Breast epithelium (tissue), 4 donors: ENCODE measurements at places on chromosomes 5 and 9.

DNA sequence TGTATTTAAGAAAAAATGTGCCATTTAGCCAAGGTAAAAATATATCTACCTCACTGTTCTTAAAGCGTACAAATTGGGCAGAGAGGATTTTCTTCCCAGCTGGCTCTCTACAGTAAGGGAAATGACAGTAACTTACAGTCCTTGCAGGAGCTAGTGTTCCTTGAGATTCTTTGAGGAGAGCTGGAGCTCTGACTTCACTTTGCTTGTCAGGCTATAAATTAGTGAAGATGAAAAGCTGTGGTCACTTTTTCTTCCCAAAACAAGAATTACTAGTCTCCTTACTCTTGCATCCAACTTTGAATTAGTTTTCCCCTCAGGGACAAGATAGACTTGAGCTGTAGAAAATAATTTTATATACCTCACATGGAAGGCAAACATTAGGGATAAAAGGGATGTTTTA, 129.9 kb downstream of the ZSWIM6 start:
- DNase-seq: no peak

DNA sequence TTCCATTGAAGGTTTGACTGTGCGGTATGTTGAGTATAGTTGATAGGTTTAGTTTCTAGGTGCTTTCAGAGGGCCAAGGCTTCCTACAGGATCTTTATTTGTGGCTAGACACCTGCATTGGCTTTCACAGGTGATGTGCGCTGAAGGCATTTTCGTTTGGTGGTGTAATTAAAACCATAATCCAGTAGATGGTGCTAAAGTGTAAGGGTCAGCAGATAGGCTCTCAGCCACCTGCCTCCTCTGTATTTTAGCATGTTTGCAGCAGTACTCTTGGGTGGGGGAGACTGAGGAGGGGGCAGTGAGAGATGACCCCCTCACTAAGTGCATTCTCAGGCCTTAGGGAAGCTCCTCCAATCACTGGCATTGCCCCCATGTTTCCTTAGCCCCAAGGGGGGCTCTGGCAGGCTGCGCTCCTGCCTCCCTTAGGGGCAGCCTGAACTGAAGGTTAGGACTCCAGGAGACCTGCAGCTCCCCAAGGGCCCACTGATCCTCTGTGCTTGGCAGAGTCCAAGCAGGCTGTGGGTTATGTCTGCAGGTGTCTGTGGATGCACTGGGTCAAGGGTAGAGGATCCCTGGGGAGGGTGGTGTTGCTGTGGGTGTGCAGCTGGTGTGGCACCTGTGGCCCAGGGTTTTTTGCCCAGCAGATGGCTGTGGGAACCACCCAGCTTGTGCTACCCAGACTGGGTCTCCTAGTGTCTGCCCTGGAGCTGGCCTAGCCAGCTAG, 23.4 kb downstream of the CDK20 start:
- DNase-seq: no peak

DNA sequence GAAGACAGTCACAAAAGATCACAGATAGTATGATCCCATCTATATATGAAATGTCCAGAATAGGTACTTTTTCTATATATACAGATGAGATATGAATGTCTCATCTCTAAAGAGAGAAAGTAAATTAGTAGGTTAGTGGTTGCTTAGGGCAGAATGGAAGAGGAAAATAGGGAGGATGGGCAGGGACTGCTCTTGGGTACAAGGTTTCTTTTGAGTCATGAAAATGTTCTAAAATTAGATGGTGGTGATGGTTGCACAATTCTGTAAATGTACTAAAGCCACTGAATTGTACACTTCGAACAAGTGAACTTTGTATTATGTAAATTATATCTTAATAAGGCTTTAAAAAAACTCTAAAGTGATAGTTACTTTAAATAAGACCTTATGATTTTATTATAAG, 59.6 kb upstream of the GRAMD2B start:
- no peak for DNase-seq

- no peak for DNase-seq
Observed at GRCh38 chr9:121023064-121023463, 27.0 kb downstream of the C5 start.

DNA sequence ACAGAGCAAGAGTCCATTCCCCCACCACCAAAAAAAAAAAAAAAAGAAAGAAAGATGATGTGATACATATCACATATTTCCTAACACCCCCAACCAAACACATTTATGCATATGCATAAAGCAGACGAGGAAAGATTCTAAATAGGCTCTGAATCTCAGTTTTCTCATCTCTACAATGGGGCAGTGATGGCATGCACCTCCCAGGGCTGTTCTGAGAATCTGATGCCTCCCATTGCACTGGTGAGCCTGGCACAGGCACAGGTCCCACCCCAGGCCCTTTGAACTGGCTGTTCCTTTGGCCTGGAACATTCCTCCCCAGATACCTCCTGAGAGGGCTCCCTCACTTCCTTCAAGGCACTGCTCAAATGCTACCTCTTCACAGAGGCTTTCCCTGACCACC, 116.5 kb downstream of the C9orf50 start:
- DNase-seq: no peak

GRCh38 chr9:13139641-13140171, 139.8 kb downstream of the MPDZ start:
- no peak for DNase-seq

- no peak for DNase-seq
Observed at GRCh38 chr5:69019668-69020375, 74.0 kb upstream of the SLC30A5 start.

DNA sequence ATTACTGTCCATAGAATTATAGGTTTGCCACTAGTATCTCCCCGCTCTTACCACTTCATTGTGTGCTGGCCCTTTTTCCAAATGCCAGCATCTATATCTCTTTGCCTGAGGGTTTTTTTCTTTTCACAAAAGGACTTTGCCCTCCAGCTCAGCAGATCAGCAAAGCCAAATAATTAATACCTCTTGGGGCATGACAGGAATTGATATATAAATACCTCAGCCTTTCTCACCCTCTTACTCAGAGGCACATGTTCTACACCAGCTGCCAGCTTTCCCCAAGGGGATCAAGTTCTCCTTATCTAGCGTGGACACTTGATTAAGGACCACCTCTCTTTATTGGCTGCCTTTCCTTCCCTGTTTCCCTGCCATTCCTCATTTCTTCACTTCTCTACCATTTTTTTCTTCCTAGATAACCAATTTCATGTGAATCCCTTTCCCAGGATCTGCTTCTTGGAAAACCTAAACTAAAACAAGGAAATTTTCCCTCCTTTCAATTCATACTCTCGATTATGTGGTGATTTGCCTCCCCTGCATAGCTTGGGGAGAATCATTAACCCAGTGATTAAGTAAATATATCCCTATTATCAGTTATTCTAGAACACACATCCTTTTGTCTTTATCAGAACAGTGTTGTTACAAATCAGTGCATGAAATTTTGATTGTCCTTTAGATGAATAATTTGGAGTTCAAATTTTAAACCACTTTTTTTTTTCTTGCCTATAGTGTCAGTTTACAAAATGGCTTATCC, 6.9 kb upstream of the NUDT12 start:
- DNase-seq: no peak

DNA sequence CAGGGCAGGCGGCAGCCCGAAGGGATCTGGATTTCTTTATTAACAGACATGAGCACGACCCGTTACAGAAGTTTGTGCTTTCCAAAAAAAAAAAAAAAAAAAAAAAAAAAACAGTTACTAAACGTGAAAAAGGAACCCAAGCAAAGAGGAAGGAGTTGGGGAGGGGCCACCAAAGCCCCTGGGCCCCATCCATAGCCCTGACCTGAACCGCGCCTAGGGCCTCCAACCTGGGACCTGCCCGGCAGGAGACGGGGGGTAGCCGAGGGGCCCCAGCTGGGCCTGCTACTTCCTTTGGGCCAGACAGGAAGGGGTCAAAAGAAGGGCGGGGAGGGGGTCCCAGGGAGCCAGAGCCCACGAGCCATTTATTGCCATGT, 10.0 kb downstream of the PRR7 start:
- no peak for DNase-seq

- no peak for DNase-seq
Observed at GRCh38 chr9:120416781-120417427, 163.1 kb downstream of the CDK5RAP2 start.

GRCh38 chr5:57850109-57850508, 367.5 kb upstream of the ACTBL2 start:
- no peak for DNase-seq

DNA sequence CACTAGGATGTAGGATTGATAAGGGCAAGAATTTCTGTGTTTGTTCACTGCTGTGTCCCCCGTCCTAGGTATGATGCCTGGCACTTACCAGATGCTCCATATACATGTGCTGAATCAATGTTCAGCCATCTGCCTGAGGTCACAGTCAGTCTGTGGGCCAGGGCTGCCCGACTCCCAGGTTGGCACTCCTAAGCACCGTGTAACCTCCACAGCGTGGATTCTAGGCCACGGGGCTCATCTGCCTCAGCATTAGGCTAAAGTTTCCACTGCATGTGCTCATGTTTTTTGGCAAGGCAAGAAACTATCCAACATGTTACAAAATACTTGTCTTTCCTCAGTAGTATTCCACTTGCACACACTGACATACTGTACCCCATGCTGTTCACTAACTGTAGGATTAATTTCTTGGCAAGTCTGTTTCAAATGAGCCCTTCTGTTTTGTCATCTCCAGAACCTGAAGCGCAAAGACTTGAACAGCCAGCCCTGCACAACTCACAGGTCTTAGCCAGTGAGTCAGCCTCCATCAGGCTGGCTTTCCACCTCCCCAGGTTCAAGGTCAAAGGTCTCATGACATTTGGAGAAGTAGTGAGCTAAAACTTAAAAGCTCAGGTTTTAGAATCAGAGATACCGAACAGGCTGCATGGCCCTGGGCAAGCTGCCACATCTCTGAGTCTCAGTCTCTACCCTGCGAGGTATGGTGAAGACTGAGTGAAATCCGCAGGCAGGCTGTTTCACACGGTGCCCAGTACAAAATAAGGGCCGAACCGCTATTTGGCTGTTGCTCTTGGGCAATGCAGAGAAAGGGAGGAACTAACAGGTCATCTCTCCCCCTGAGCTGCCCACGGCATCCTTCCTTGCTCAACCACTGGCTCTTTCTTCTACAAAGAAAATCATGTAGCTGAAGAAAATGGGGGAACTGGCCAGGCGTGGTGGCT, 7.2 kb downstream of the TOR1A start:
- DNase-seq: no peak

DNA sequence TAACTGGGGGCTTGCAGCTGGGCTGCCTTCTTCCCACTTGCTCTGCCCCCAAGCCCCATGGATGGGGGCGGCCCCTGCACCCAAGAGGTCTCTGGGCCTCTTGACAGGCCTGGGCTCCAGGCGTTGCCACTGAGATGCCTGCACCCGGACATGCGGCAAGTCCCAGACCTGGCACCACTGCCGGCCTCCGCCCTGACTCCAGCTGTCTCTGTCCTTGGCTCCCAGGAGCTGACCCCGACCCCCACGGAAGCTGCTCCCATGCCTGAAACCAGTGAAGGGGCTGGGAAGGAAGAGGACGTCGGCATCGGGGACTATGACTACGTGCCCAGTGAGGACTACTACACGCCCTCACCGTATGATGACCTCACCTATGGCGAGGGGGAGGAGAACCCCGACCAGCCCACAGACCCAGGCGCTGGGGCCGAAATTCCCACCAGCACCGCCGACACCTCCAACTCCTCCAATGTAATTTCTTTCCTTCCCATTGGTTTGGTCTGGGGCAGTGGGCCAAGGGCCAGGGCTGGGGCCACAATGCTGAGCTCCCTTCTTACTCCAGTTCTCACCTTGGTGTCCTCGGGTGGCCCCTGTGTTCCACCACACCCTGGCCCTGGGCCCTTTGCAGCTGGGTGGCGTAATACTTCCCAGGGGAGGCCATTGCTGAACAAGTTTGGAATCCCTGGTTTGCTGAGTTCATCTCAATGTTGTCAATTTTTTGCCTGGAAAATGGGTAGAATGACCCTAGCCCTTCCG, 88.6 kb downstream of the COL5A1 start:
- DNase-seq: no peak

DNA sequence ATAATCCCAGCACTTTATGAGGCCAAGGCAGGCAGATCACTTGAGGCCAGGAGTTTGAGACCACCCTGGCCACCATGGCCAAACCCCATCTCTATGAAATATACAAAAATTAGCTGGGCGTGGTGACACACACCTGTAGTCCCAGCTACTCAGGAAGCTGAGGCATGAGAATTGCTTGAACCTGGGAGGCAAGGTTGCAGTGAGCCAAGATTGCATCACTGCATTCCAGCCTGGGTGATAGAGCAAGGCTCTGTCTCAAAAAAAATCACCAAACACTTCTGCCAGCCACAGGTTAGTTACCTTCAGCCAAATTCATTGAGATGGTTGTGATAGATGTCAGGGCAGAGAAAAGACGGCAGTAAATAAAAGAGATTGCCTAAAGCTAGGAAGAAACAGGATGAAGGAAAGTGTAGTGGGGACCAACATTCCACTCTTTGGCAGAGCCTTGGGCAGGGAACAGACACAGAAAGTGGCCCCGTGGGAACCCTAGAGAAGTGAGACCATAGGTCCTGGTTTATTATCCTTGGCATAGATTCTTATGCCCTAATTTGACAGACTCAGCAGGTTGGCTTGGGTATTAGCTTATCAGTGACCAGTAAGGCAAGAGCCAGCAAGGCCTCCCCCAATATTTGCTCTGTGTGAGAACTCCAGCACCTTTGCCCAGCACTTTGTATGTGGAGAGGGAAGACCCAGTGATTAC, 5.5 kb upstream of the CEP120 start:
- no peak for DNase-seq

DNA sequence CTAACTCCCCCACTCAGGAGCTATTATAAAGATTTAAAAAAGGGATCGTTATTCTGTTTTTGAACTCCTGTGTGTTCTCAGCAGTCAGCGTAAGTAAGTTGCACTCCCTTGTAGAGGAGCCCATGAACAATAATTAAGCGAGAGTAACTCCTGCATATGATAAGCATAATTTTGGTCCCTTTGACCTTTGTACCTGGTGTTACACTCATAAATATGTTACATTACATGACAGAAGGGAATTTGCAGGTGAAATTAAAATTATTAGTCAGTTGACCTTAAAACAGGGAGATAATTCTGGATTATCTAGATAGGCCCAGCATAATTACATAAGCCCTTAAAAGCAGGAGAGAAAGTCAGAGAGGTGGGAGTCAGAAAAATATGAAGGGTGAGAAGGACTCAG, 197.3 kb downstream of the KCTD16 start:
- DNase-seq: no peak

GRCh38 chr9:124758061-124758460, 13.1 kb downstream of the NR6A1 start:
- DNase-seq: no peak

DNA sequence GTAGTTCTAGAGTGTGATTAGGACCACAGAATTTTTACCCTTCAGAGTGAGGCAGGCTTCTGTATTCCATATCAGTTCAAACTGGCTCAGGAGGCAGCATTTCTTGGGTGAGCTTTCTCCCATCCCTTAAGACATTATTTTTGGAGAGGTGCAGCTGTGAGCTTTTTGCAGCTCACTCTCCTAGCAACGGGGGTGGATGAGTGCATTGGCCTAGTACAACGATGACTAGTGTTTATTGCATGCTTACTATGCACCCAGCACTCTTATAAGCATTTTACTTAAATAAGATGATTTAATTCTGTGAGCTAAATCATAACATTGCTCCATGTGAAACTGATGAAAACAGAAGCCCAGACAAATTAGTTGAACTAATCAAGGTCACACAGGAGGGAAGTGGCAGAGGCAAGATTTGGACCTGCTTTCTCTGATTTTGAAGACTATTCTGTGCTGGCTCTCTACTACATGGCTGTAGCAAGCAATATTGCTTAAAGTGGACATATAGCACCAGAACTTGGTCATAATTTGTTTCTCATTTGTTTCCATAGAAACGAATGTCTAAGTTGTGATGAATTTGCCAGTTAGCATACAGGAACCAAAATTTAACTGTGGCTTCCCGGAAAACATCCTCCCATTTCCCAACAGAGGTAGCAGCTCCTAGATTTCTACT, 372.1 kb upstream of the RIOK2 start:
- DNase-seq: no peak

- DNase-seq: no peak
Observed at GRCh38 chr5:61163905-61164304, 1.6 kb upstream of the SMIM15 start.
